Esophagus muscularis mucosa (tissue), 4 donors: ENCODE measurements at places on chromosomes 3 and 15. TPM values are rescaled to one million over a fixed set of nuclear protein-coding genes. Genes with fewer than 3 reads are reported as not detected.

Gene TMCO5A
- total RNA-seq, result not detected

Gene MASP1
- 3.5 TPM for total RNA-seq

DNA sequence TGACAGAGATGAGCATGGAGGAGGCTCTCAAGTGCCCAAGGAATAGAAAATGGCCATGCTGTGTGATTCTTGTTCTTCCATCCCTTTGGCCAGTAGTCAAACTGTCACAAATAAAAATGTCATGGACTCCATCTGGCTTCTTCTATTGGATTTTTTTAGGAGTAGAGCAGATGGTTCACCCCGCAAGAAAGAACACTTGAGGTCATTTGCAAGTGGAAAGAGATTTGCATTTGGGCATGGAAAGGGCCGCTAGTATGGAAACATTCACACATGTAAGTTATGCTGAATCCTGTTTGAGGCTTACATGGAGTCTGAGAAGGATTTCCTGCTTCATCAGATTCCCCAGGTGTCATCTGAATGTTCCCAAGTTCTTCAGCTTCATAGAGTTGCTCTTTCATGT lies 53.1 kb upstream of the CFAP161 start:
- H3K4me1 ChIP-seq, result no peaks in the 10 kb centered on the region
- H3K4me3 ChIP-seq, result no peak overlapping the region
- H3K27me3 ChIP-seq, result no peaks in the 10 kb centered on the region
- H3K27ac ChIP-seq, result no peak overlapping the region
- DNase-seq, result no peak
- H3K36me3 ChIP-seq, result no peaks in the 10 kb centered on the region

GRCh38 chr3:193944518-193944884 lies 191.4 kb upstream of the HES1 start:
- no peaks in the 10 kb centered on the region for H3K36me3 ChIP-seq
- no peak overlapping the region for H3K4me3 ChIP-seq
- no peaks in the 10 kb centered on the region for H3K27me3 ChIP-seq
- no peak overlapping the region for H3K27ac ChIP-seq
- no peak for DNase-seq

GRCh38 chr3:172476347-172476746 lies 28.1 kb upstream of the GHSR start:
- no peaks in the 10 kb centered on the region for H3K27me3 ChIP-seq
- no peak overlapping the region for H3K27ac ChIP-seq
- H3K36me3 ChIP-seq, result no peaks in the 10 kb centered on the region
- H3K4me1 ChIP-seq, result peaks cover 5% of the 10 kb centered on the region

DNA sequence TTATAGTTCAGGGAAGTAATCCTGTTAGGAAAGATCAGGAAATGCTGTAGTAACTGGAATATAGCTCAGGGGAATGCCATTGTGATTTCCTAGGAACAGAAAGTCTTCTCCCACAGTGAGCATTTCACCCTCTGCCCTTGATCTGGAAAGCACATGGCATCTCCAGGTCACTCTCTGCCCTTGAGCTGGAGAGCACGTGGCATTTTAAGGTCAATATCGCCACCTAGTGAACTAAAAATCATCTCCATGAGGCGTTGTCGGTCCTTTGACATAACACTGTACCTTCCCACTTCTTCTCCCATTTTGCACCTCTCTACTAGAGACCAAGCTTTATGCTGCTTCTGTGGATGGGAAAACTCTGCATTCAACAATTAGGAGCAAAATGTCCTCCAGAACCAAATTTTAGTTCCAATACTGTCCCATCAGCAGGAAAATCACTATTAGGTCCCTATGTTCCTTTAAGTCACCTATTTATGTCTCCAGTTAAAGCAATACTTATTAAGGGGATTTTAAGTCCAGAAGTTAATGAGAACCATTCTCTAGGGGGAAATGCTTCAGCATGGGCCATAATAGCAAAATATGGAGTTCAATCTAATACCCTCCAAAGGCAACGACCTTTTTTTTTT lies 54.7 kb upstream of the GK5 start:
- DNase-seq, result no peak
- H3K27ac ChIP-seq, result no peak overlapping the region
- no peaks in the 10 kb centered on the region for H3K27me3 ChIP-seq
- no peaks in the 10 kb centered on the region for H3K4me1 ChIP-seq
- no peaks in the 10 kb centered on the region for H3K36me3 ChIP-seq
